ENCODE measurements at places on chromosomes 11 and 22.

DNA sequence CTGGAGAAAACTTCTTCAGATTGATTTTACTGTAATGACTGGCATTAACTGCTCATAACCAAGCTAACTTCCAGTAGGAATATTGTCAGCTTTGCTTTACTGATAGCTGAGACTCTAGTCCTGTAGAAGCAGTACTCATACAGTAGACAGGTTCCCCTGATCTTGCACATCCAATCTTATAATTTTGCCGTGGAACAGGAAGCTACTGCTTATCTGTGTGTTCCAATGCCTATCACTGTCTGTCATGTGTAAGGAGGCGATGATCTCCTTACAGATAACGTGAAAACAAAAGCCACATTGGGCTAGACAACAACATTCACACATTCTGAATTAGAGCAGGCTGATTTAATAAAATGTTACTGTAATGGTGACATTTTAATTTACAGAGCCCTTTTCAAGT lies 13.2 kb downstream of the HSD17B12 start:
- no peak for DNase-seq

GRCh38 chr22:23539135-23539838 lies 40.8 kb downstream of the IGLL1 start:
- peak; percentile 82 for DNase-seq

DNA sequence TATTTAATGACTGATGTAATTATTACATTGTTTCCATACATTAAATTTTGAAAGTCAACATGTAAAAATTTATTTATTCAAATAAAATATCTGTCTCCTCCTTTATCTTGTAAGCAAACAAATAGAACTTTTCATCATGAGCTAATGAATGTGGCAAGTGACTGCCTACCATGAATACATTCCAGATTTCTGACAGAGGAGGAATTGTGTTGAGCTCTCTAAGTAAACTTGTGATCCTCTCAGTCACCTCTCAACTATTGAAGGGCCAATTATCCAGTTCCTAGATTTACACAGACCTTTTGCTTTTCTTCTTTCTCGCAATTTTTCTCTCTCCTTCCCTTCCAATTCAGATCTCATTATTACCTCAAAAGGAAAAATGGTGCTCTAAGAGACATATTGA lies 21.5 kb downstream of the PRRG4 start:
- DNase-seq, result no peak

DNA sequence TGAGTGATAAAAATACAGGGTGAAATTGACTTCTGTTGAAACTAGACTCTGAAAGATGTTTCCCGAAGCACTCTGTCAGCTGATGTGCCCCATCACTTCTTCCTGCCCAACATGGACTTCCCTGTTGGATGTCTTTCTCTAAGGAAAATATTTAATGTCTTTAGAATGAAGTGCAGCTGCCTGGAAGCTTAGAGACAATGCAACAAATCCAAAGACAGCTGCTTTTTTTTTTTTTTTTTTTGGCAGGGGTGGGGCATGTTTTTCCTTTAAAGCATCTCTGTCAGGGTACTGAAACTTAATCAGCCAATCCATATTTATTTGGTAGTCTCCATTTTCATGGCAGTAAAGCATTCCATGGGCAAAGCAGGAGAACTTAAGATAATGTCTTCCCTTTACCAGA lies 5.9 kb downstream of the JAM3 start:
- no peak for DNase-seq

DNA sequence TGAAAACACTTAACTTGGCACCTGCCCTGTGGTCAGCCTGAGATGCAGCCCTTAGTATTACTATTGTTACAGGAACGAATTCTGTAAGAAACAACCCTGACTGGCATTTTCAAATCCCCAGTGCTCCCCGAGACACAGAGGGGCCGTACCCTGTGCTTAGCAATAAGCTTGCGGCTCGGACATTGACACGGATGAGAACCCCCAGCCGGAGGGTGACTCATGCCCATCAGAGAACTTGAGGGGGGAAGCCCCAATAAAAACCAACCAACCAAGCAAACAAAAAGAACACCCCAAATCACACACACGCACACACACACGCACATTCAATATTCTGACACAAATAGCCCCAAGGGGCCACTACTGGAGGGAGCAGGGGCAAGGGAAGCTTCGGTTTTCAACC lies 63.8 kb downstream of the SHISAL1 start:
- no peak for DNase-seq

DNA sequence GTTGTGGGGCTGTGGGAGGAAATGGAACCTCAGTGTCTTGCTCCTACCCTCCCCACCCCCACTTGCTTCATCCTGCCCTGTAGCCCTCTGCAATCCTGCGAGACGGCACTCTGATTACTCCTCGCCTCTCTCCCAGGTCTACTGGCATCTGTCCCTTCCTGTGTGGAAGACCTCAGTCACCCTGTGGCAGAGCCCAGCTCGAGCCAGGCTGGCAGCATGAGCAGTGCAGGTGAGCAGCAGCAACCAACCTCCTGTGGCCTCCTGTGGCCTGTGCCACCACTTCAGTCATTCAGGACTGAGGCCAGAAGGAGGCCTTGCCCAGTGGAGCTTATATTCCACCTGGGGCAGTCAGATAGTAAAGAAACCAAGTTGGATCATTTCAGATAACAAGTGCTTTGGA lies 14.7 kb upstream of the MAPK8IP1 start:
- no peak for DNase-seq

GRCh38 chr22:38754751-38755154 lies 1.0 kb downstream of the SUN2 start:
- DNase-seq, result peak; percentile 91

DNA sequence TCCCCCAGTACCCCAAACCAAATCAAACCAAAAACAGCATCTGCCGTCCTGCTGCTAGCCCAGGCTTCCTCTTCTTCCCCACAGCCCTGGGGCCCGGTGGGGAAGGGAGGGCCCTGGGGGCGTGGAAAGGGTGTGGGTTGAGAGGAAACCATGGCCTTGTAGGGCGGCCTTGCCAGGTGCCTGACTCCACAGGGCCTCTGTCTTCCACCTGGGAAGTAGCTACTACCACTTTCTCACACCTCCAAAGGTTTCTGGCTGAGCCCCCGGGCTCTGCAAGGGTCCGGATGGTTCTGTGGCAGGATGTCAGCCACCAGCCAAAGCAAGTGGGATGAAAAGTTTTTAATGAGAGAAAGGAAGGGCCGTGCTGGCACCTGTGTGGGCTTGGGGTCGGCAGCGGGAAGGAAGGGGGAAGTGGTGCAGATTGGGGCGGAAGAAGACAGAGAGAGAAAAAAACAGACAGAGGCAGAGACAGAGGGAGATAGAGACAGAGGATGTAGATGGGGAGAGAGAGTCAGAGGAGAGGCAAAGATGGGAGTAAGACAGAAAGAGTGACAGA lies 10.5 kb downstream of the TPST2 start:
- DNase-seq, result peak; percentile 47

DNA sequence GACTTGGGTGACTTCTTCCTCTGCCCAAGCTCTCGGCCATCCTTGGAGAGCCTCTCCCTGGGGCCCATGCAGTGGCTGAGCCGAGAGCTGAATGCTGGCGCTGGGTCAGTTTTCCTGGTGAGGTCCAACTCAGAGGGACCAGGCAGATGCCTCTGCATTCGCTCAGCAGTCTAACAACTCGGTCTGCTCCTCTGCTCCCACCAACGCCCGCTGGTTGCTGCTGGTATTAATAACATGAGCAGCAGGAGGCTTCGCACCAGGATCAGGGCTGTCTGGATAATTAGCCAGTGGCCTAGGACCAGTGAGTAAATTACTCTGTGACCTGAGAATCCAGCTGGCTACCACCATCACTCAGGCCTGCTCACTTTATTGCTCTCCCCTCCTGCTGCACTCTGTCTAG lies 77.7 kb upstream of the FAM181B start:
- no peak for DNase-seq

Measured in inflammatory macrophage (primary cell).